ENCODE measurements at places on chromosomes 11 and 22.
A peak's percentile ranks its signal among the peaks of the same experiment; 100 is the strongest.

DNA sequence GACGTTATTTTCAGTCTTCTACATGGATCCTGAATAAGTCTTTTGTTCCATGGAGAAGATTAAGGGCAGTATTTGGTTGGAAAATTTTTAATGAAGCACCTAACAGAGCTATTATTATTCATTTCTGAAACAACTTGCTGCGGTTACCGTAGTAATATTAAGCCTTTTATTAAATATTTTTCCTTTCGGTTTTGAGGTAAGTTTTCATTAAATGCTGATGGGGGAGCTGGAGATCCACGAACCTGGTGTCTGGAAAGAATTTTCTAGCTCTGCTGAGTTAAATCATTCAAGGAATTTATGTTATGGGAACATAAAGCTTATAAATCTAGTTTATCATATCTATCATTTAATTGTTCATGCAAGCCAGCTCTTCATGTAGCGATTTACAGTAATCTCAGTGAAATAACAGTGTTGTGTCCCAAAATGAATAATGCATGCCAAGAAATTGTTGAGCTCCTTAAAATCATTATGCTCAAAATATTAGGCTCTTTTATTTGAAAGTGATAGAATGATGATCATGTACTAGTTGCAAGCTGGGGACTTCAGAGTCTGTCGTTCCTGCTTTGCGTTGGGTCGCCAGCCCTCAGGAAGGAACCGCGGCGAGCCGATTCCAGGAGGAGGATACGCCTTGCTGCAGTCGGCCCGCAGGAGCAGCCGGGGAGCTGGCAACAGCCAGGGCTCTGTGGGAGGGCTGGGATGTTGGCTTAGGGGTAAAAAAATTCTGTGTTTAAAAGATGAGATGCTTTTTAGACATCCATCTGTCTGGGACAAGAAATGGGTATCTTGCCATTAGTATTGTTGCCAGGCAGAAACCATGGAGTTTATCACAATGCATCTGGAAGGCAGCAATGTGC lies 83.1 kb downstream of the TBC1D22A start:
- DNase-seq: peak; percentile 21

- no peak for DNase-seq
These were observed 21.3 kb upstream of the ABTB2 start for GRCh38 chr11:34379079-34379478.

GRCh38 chr11:2655834-2656622 lies 43.8 kb downstream of the KCNQ1OT1 start:
- peak; percentile 71 for DNase-seq

DNA sequence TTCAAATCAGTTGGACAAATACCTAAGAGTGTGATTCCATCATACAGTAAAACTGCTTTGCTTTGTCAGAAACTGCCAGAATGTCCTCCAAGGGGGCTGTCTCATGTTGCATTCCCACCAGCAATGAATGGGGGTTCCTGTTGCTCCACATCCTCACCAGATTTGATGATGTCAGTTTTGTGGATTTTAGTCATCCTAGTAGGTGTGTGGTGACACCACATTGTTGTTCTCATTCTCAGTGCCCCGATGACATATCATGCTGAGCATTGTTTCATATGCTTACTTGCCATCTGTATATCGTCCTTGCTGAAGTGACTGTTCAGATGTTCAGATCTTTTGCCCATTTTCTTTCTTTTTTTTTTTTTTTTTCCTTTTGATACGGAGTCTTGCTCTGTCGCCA lies 37.0 kb downstream of the CDPF1 start:
- no peak for DNase-seq

- no peak for DNase-seq
These were observed 78.4 kb downstream of the ETS1 start for GRCh38 chr11:128508770-128509510.

- no peak for DNase-seq
These were observed 5.2 kb downstream of the TMEM138 start for GRCh38 chr11:61367406-61367805.

GRCh38 chr22:30743257-30744020 lies 48.8 kb downstream of the OSBP2 start:
- DNase-seq: no peak

- no peak for DNase-seq
These were observed 548.0 kb downstream of the ETS1 start for GRCh38 chr11:128039140-128040021.

- no peak for DNase-seq
These were observed 22.0 kb downstream of the COA4 start for GRCh38 chr11:73854680-73855079.

DNA sequence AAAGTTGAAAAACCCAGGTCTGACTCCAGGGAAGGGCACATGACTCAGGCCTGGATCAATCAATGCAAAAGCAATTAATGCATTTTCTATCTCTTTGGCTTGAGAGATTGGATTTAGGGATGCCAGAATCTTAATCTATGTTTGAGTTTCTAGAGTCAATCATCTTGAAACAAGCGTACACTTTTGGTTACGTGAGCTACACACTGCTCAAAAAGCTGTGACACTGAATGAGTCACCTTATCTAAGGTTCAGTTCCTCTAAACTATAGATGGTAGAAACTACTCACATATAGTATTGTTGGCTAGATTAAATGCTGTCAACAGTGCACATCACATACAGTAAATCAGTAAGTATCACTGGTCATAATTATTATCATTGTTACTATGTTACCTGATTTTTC lies 24.2 kb downstream of the MRE11 start:
- no peak for DNase-seq

DNA sequence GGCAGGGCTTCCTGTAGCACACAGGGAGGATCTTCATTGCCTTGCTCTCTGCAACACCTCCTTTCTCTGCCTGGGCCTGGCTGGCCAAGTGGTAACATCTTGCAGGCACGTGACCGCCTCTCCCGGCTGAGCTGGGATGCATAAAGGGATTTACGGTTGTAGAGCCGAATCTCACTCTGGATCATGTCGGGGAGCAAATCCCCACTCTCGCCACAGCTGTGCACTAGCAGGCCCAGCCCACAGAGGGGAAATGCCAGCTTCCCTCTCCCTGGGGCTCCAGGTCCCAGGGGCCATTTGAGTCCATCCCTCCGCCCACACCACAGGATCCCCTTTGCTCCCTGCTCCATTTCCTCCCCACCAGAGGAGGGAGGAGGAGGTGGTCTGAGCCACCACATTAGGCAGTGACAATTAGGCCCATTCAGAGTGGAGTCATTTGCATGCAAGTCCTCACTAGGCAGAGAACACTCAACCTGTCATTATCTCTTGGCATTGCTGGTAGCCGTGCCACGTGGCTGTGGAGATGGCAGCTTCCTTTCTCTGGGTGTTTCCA lies 196.7 kb downstream of the DSCAML1 start:
- DNase-seq: no peak

DNA sequence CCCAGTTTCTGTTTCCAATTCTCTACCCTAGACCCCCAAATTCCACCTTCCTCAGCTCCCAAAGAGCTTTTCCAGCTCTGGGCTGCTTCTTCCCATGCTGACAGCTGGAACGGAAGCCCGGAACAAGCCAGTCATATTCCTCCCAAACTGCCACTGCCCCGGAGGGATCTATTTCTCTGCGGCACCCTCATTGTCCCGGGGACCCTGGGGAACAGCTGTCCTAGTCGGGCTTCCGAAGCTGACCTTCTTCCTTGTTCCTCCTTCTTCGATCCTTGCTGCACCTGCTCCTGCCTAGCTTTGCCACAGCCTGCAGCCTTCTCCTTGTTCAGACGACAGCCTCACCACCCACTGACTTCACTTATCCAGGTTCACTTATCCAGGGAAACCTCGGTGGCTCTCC lies 105.7 kb downstream of the TSPAN18 start:
- DNase-seq: no peak

DNA sequence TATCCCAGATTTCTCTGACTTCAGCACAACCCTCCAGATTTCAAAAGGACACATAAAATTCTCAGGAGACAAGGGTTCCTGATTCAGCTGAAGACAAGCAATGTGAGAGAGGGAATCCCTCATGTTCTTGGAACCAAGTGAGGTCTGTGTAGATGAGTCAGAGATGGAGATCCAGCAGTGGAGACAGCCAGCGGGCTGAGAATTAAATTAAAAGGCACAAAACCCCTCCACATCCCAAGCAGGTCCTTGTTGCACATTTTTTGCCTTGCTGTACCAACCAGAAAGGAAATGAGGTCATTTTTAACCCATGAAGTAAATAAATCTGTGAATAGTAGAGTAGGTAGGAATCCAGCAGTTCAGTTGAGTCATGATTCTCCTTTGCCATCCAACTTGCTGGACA lies 9.7 kb downstream of the MTNR1B start:
- DNase-seq: peak; percentile 42

GRCh38 chr11:117752071-117752470 lies 44.9 kb downstream of the DSCAML1 start:
- no peak for DNase-seq

DNA sequence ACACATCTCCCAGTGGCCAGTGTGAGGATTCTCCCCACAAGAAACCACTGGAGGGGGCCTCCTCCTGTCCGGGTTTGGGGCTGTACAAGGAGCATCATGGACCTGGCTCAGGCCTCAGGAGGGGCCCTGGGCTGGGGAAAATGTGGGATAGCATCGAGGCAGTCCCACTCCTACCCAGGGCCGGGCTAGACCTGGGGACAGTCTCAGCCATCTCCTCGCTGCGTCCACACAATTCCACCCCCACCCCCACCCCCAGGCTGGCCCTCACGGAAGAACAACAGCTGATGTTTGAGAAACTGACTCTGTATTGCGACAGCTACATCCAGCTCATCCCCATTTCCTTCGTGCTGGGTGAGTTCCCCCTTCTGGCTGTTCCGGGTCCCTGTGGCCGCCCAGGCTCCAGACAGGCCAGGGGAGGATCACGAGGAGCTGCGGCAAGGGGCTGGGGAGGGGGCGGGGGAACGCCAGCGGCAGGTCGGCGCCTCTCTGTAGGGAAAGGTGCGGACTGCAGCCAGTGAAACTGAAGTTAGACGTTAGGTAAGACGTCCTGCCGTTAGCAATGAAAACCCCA lies 4.8 kb downstream of the BEST1 start:
- no peak for DNase-seq

DNA sequence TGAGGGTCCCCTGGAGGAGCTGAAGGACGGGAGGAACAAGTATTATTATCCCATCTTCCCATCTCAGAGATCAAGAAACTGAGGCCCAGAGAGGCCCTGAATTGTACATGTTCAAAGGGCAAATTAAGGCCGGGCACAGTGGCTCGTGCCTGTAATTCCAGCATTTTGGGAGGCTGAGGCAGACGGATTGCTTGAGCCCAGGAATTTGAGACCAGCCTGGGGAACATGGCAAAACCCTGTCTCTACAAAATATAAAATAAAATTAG lies 8.1 kb downstream of the PLA2G6 start:
- DNase-seq: no peak

DNA sequence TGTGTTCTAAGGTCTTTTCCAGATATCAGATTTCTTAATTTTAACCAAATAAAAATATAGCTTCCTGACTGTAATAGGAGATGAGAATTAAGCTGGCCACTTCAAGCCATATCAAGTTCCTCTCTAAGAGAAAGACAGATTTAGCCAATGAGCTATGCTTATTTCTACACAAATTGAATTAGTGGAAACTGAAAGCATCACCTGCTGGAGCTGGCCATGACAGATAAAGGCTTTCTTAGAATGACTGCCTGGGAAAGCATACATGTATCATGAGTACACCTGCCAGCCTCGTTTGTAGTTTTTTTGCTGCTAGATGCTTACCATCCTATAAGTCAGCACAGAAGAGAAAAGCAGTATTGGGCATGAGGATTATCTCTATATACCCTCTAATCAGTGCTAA lies 53.5 kb upstream of the DBX1 start:
- no peak for DNase-seq

- no peak for DNase-seq
These were observed 22.7 kb downstream of the NAV2 start for GRCh38 chr11:19735157-19735908.

- no peak for DNase-seq
These were observed 35.2 kb upstream of the RIC3 start for GRCh38 chr11:8204025-8204424.

Measured in kidney glomerular epithelial cell (primary cell).